ENCODE measurements at places on chromosomes 11 and 22. TPM values are rescaled to one million over a fixed set of nuclear protein-coding genes. Genes with fewer than 3 reads are reported as not detected.

GRCh38 chr11:96964661-96965060, 574.8 kb downstream of the JRKL start:
- H3K4me1 ChIP-seq = no peaks in the 10 kb centered on the region
- H3K36me3 ChIP-seq = no peaks in the 10 kb centered on the region
- no peak overlapping the region for H3K27ac ChIP-seq
- H3K4me3 ChIP-seq = no peak overlapping the region
- peaks cover 3% of the 10 kb centered on the region for H3K27me3 ChIP-seq

GRCh38 chr11:120643284-120643683, 131.7 kb downstream of the GRIK4 start:
- H3K36me3 ChIP-seq = no peaks in the 10 kb centered on the region
- H3K27ac ChIP-seq = no peak overlapping the region
- peaks cover 13% of the 10 kb centered on the region for H3K4me1 ChIP-seq

DNA sequence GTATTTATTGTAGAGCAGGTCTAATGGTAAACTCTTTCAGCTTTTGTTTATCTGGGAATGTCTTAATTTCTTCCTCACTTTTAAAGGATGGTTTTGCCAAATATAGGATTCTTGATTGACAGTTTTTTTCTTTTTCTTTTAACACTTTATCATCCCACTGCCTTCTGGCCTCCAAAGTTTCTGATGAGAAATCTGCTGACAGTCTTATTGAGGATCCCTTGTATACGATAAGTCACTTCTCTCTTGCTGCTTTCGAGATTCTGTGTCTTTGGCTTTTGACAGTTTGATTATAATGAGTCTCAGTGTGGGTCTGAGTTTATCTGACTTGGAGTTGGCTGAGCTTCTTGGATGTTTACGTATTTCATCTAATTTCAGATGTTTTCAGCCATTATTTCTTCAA, 6.7 kb upstream of the TSKU start:
- H3K4me3 ChIP-seq = no peak overlapping the region
- H3K27me3 ChIP-seq = peaks cover 11% of the 10 kb centered on the region
- peaks cover 27% of the 10 kb centered on the region for H3K4me1 ChIP-seq

DNA sequence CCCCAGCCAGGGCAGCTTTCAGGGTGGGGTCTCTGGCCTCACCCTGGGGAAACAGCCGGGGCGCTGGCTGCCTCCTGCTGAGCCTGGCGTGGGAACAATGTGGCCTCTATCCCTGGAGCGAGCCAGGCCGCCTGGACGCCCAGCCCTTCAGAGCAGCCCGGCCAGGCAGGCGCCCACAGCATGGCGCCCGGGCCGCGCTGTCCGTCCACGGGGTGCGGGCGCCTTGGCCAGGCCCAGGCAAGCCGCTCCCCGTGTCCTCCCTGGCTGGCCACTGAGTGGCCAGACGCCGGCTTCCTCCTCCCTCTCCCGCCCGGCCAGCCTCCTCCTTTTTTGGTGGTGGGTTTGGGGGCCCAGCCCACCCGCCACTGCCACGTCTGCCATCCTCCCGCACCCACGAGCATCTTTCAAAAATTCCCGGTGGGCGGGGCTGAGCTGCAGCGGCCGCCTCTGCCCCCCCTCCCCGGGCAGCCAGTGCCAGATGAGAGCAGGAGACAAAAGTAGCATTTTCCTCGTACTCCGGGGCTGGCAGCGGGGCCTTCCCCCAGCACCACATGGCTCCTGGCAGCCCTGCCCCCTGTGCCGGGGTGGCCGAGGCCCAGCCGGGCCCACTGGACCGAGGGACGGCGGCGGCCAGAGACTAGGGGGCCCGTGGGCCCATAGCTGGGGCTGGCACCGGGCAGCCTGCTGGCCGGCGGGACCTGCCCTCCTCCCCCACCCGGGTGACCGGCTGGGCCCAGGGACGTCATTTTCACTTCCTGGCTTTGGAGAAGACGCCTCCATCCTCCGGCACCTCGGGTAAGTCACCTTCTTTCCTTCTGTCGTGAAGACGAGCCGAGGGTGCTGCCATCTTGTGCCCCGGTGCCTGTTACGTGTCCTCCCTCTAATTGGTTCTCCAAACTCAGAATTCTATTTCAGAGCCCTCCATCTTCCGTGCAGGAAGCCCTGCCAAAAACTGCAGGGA, 70.2 kb upstream of the PPARA start:
- H3K36me3 ChIP-seq = no peaks in the 10 kb centered on the region
- no peak for DNase-seq
- peaks cover 7% of the 10 kb centered on the region for H3K27me3 ChIP-seq
- H3K27ac ChIP-seq = no peak overlapping the region

DNA sequence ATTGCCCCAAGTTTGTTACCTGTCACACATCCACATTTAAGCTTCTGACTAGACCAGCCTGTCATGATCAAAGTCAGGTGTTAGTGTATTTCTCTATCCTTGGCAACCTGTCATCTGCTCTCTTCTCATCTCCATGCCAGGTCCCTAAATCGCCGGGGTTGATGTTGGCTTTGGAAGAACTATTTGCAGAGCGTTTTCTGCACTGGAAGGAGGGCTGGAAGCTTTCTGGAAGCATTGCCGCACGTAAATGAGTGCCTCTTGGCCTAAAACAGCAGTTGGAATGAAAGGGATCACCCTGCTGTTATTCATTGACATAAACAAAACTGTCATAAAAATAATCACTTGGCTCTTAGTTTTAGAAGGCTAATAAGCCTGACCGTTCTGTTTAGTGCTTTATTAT, 1.4 kb downstream of the TTC12 start:
- no peak overlapping the region for H3K27ac ChIP-seq
- H3K4me3 ChIP-seq = peak overlapping the region; percentile 89
- no peak for DNase-seq
- H3K4me1 ChIP-seq = peaks cover 8% of the 10 kb centered on the region

GRCh38 chr22:39898997-39899396, 1.9 kb upstream of the GRAP2 start:
- H3K36me3 ChIP-seq = no peaks in the 10 kb centered on the region
- no peak overlapping the region for H3K27ac ChIP-seq
- DNase-seq = no peak
- H3K4me1 ChIP-seq = no peaks in the 10 kb centered on the region
- no peaks in the 10 kb centered on the region for H3K27me3 ChIP-seq
- H3K4me3 ChIP-seq = no peak overlapping the region

- no peak for DNase-seq
- peak overlapping the region; percentile 12 for H3K27ac ChIP-seq
- peaks cover 3% of the 10 kb centered on the region for H3K27me3 ChIP-seq
- peaks cover 43% of the 10 kb centered on the region for H3K36me3 ChIP-seq
Observed at GRCh38 chr11:61327669-61328071, 5.2 kb downstream of the DDB1 start.

- no peak overlapping the region for H3K27ac ChIP-seq
- no peaks in the 10 kb centered on the region for H3K36me3 ChIP-seq
- H3K4me3 ChIP-seq = no peak overlapping the region
- peaks cover 13% of the 10 kb centered on the region for H3K4me1 ChIP-seq
- H3K27me3 ChIP-seq = peaks cover 2% of the 10 kb centered on the region
- no peak for DNase-seq
Observed at GRCh38 chr22:39289533-39289932, 29.9 kb downstream of the RPL3 start.

DNA sequence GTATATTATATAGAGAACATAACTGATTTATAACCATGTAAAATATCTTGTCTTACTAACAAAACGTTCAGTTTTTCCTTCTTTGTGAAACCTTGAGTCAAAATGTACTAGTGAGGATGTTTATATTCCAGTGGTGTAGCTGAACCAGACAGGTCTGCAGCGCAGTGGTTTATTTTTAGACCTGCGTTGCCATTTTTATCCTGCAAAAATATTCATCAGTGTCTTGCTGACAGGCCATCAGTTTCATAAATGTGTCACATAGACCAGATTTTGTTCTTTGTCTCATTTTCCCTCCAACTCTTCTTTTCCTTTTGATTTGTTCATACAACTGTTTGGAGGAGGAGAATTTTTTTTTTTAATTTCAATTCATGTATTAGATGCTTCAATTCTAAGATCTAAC, 43.1 kb downstream of the HSD17B12 start:
- no peaks in the 10 kb centered on the region for H3K4me1 ChIP-seq
- no peak overlapping the region for H3K27ac ChIP-seq
- H3K27me3 ChIP-seq = no peaks in the 10 kb centered on the region
- peaks cover 8% of the 10 kb centered on the region for H3K36me3 ChIP-seq
- no peak for DNase-seq

DNA sequence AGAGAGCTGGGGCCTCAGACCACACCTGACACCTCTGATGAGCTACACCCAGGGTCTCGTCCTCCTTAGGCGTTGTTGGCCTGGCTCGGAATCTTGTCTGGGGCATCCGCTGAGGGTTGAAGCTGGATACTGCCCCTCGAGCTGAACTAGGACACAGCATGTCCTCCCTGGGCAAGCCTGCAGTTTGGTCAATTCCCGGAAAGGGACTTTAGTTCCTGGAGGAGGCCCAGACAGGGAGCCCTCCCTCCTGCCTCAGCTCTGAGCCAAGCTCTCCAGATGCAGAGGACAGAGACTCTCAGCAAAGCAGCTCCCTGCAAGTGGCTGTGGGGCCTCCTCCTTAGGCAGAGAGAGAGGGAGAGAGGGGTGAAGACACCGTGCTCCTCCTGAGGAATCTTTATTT, 4.9 kb downstream of the APOL3 start:
- peaks cover 10% of the 10 kb centered on the region for H3K27me3 ChIP-seq
- DNase-seq = no peak
- H3K36me3 ChIP-seq = no peaks in the 10 kb centered on the region
- H3K4me3 ChIP-seq = no peak overlapping the region
- H3K4me1 ChIP-seq = peaks cover 33% of the 10 kb centered on the region

- no peak for DNase-seq
- H3K27ac ChIP-seq = no peak within 1 kb of the TSS
- H3K4me1 ChIP-seq = peaks cover 19% of the 10 kb centered on the region
- H3K27me3 ChIP-seq = peaks cover 27% of the 10 kb centered on the region
Observed at GRCh38 chr11:72244060-72244360, at the start of gene PHOX2A. Gene PHOX2A, minus strand, starts transcription at chr11:72244176. Its CDS starts 172 bp downstream, at chr11:72244004.

DNA sequence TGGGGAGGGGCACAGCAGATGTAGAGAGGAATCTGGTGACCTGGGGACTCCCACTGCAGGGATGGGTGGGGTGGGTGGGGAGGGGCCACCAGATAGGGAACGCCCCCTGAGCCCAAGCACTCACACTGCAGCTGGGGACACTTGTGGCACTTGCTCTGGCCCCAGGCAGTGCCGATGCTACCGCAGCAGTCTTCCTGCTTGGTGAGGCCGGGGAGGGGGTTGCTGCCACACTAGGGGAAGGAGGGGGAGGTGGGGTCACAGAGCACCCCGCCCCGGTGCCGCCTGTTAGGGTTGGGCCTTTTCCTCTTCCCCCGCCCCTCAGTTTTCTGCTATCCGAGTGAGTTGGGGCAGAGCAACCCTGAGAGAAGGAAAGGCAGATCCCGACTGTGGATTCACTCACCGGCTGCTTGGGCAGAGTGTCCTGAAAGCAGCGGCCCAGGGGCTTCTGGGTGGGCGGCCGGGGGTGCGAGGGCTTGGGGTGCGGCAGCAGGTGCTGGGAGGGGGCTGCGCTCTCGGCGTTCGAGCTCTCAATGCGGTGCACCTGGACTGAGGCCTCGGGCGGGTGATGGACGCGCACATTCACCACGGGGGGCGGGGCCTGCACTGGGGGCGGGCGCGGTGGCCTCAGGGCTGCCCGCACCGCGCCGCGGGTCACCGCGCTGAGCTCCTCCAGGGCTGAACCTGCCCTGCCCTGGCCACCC, 4.7 kb downstream of the LTBP3 start:
- peaks cover 37% of the 10 kb centered on the region for H3K27me3 ChIP-seq
- H3K27ac ChIP-seq = no peak overlapping the region
- peaks cover 25% of the 10 kb centered on the region for H3K4me1 ChIP-seq
- DNase-seq = no peak
- H3K4me3 ChIP-seq = no peak overlapping the region

- H3K4me1 ChIP-seq = no peaks in the 10 kb centered on the region
- H3K27ac ChIP-seq = no peak overlapping the region
- DNase-seq = no peak
- no peaks in the 10 kb centered on the region for H3K36me3 ChIP-seq
- H3K27me3 ChIP-seq = no peaks in the 10 kb centered on the region
Observed at GRCh38 chr11:100303897-100304296, 383.2 kb upstream of the ARHGAP42 start.

- DNase-seq = no peak
- peaks cover 25% of the 10 kb centered on the region for H3K4me1 ChIP-seq
- no peak overlapping the region for H3K4me3 ChIP-seq
- H3K27ac ChIP-seq = no peak overlapping the region
Observed at GRCh38 chr11:92843455-92843854, 126.0 kb upstream of the MTNR1B start.

DNA sequence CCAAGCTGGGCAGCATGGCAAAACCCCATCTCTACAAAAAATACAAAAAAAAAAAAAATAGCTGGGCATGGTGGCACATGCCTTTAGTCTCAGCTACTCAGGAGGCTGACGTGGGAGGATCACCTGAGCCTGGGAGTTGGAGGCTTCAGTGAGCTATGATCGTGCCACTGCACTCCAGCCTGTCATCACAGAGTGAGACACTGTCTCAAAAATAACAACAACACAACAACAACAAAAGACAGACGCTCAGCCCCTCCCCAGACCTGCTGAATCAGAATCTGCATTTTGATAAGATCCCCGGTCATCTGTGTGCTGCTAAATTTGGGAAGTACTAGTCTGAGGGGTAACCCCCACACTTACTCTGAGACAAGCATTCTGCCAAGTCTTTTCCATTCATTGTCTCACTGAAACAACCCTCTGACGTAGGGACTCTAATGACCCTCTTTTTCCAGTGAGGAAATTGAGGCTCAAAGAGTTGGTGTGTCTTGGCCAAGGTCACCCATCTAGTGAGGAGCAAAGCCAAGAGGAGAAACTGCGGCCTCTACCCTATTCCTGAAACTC, 7.5 kb downstream of the NEFH start:
- no peak for DNase-seq
- no peak overlapping the region for H3K27ac ChIP-seq
- H3K4me3 ChIP-seq = peak overlapping the region; percentile 53
- no peaks in the 10 kb centered on the region for H3K27me3 ChIP-seq
- peaks cover 23% of the 10 kb centered on the region for H3K36me3 ChIP-seq

DNA sequence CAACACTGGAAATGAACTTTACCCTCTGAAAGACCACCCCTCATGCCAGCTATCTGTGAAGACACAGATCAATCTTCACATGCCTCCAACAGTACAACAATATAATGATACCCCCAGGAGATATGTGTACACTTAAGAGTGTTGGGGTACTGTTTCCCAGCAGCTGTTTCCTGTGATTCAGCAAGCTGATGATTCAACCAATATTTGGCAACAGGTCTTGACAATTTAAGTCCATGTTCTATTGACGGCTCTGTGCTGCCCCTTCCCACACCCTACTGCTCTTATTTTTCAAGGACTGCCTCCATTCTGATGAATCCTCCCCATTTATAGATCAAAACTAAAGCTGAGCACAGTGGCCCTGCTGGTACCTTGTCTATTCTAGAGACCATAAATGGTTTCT, 6.6 kb downstream of the SNX19 start:
- peaks cover 40% of the 10 kb centered on the region for H3K36me3 ChIP-seq
- no peaks in the 10 kb centered on the region for H3K27me3 ChIP-seq
- H3K4me3 ChIP-seq = no peak overlapping the region
- peak overlapping the region; percentile 5 for H3K27ac ChIP-seq
- H3K4me1 ChIP-seq = peaks cover 12% of the 10 kb centered on the region
- DNase-seq = no peak

Gene TRAF6
- total RNA-seq = 20.4 TPM

Gene P4HA3
- total RNA-seq = 0.64 TPM

Gene ALKBH3
- 27.3 TPM for total RNA-seq

Measured in endothelial cell (in vitro differentiated cells).